ENCODE measurements at places on chromosomes 1 and 21.

GRCh38 chr1:94228640-94229375 is 8.6 kb downstream of the ARHGAP29 start:
- DNase-seq: no peak

- no peak for DNase-seq
Measured at GRCh38 chr1:196196486-196196885, 411.8 kb downstream of the KCNT2 start.

- no peak for DNase-seq
Measured at GRCh38 chr21:38280454-38280853, 23.7 kb downstream of the KCNJ15 start.

DNA sequence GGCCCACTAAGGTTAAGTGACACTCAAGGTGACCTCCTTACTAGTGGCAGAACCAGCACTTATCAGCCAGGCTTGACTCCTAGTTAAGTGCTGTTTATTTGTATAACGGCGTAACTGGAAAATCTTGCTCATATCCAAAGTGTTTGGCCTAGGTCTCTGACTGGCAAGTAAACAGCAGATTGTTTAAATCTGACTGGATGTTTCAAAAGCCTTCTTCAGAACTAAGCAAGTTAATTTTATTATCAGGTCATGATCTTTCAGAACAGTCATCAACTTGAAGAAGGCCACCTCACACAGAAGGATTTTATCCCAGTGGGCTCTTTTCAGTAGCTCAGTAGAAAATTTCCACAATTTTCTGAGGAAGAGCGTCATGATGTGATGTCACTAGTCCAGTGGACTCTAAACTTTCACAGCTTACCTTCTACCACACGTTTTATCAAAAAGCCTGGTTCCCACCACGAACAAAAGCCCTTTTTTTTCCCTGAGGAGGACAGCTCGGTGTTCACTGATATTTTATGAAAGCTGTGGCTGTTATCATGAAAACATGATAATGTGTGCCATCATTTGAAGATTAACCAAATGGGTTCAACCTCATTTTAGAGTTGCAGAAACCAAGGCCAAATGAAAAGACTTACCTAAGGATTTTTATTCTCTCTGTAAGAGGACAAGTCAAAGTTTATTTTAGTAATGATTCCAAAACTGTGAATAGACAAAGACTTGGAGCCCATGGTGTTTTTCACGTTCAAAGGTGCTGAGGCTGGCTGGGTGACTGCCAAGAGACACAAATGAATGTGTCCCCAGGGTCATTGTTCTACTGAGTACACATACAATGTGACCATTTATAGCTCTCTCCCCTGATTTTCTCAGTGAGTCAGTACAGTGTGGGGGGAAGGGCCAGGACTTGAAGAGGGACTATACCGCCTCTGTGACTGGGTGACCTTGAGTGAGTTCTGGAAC is 9.1 kb downstream of the SGIP1 start:
- peak; percentile 54 for DNase-seq

DNA sequence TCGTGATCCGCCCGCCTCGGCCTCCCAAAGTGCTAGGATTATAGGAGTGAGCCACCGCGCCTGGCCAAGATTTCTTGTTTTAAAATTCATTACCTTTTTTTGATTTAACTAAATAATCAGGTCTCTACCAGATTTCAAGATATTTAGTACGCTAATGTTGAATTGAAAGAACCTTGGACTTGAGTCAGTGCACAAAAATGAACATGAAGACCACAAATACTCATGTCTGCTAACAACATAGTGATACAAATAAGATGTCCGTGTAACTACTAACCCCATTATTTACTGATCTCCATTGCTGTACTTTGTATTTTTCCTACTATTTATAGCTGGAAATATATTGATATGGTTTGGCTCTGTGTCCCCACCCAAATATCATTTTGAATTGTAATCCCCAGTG is 16.4 kb downstream of the MPZL1 start:
- DNase-seq: no peak

GRCh38 chr1:197632005-197632404 is 143.3 kb downstream of the DENND1B start:
- no peak for DNase-seq

DNA sequence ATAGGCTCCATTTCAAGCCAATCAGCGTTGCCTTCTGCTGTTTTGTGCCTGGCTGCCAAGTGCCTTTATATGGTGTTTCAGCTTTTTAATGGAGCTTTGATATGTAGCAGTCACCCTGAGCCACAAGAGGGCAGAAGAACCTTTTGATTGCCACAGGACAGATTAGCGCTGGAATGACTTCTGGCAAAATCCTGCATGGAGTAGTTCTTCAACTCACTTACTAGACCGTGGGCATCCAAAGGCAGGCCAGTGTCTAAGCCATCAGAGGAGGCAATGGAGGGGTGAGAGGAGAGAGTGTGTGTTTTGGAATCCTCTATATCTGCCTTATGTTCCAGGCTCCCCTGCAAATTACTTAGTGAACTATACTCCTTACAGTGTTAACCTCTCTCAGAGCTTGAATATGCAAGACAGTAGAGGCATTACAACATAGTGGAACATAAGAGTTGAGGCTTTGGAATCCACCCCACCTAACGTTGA is 56.2 kb downstream of the ST3GAL3 start:
- DNase-seq: peak; percentile 56

DNA sequence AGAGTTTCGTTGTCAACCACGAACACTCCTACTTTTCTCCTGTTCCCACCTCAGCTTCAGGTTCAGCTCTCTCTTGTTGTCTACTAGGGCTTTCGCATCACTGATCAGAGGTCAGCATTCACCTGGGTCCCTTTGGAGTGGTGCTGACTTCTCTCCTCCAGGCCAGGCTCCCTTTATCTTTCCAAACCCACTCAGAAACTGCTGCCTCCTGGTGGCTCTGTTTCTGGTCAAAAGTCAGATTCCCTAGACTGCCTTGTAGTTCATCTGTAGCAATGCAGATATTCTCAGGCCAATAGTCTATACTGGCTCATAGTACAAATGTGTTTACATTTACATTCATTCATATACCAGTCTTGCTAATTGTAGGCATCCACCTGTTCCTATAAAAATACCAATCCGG is 6.4 kb upstream of the ERI3 start:
- peak; percentile 31 for DNase-seq

- no peak for DNase-seq
Measured at GRCh38 chr1:214467078-214467585, 84.3 kb downstream of the PTPN14 start.

GRCh38 chr1:206784471-206784903 is 12.2 kb upstream of the IL10 start:
- no peak for DNase-seq

DNA sequence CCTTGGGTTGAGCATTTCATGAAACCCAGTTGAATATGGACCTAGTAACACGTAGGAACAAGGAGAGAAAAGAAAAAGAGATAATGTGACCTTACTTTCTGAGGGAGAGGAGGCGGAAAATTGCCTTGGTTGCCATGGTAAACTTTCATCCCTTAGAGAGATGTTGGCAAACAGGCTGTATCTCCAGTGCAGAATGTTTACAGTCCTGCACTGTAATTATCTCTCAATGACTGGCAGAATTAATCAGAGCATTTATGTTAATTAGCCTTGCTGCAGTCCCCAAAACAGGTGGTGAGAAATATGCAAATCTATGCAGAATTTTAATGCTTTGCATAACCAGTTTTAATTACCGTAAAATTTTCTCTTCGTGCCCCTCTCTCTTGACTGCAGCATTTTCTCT is 147.3 kb downstream of the CD247 start:
- DNase-seq: no peak

DNA sequence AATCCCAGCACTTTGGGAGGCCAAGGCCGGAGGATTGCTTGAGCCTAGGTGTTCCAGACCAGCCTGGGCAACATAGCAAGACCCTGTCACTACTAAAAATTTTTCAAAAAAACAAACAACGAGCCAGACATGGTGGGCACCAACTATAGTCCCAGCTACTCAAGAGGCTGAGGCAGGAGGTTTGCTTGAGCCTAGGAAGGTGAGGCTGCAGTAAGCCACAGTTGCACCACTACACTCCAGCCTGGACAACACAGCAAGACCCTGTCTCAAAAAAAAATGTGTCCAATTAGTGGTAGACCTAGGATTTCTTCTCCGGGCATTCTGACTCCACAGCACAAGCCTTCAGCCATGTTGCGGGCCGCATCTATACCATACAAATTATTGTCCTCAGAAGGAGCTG is 6.7 kb upstream of the IGSF8 start:
- no peak for DNase-seq

DNA sequence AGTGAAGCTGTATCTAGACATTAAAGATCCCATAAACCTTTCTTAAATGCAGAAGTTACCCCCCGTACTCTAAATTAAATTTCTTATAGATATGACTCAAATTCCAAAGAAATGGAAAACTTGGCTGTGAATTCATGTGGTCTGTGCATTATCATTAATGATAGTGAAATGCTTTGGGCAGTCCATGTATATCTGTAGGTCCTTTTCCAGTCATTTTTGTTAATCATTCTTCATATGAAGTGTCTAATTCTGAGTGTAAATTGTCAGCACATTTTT is 89.3 kb downstream of the RGL1 start:
- DNase-seq: no peak

DNA sequence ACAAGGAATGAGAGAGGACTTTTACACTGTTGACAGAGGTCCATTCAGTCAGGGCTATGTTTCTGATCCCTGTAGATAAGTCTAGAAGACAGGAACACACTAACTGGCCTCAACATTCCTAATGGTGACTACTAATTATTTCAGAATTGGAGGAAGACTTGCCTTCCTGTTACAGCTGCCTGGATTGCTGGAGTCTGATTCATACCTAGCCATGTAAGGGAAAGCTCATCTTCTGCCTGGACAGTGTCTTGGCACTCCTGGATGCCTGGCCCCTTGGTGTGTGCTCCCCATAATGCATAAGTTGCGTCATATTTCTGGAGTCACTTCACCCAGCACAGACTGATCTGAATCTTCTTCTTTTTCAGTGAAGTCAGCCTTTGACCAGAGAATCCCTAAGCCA is 326.0 kb upstream of the RUNX1 start:
- no peak for DNase-seq

DNA sequence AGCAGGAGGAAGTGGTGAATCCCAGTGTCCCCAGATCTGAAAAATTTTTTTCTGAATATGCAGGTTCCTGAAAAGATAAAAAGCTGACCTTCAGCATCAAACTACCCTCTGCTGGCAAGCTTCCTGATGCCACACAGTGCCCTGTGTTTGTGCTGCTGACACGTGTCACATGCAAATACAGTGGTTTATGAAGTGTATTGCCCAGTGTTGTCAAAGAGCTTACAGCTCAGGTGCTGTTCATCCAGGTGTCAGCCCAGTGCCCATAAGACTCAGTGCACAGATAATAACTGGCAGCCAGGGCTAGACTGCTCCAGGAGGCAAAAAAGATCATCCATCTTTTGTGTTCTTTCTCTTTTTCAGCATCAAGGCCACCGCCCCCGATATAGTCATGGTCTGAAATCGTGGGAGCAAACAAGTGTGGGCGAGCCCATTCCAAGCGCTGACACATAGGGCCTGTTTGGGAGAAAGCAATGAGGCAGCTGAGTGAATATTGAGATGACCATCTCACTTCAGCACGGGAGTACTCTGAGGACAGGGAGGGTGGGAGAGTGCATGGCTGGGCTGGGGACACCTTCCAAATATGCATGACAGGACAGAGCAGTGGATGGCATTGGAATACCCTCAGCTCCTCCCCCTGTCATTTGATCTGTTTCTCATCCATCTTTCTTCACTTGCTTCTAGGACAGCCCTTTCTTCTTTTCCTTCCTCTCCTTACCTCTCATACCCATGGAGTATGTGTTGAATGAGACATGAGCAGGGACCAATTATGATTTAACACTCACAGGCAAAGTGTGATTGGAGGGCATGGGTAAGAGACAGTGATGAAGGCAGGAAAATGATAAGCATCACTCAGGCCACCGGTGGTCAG is 6.4 kb upstream of the KCNK1 start:
- no peak for DNase-seq

DNA sequence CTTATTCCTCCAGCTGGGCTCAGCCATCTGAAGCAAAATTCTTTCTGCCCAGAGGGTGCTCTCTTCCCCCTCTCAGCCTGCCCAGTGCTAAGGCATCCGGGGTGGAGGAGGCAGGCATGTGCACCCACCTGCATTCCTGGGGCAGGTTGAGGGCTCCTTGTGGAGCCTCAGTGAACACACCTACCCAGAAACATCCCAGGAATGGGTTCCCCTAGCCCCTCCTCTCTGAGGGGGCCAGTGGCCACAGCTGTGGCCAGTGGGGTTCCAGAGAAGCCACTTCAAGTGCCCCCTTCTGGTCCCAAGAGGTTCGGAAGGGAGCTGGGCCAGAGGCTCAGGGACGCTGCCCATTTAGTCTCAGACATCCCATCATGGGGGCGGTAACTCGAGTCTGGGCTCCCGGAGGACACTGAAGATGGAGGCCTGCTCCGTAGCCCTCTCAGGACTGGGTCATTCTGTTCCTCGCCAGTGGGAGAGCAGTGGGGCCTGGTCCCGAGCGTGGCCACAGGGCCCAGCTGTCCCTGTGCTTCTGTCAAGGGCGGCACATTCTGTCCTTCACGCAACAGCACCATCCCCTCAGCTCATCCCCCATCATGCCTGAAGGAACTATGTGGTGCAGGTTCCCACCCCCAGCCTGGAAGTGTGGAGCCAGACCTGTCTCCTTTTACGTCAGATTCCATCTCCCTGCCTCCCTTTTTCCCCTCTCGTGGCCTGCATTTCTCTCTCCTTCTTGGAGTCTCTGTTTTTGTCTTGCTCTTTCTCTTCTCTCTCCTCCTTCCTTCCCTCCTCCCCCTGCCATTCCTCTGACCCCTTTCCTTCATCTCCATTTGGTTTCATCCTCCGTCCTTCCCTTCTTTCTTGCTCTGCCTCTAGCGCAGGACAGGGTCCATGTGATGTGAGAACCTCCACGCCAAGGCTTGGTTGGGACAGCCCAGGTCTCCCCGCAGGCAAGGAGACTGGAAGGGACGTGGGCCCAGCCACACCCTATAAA is 49.6 kb upstream of the KDM4A start:
- DNase-seq: no peak

Measured in HuH-7 (cell line).